ENCODE measurements at places on chromosomes 1 and 21.

DNA sequence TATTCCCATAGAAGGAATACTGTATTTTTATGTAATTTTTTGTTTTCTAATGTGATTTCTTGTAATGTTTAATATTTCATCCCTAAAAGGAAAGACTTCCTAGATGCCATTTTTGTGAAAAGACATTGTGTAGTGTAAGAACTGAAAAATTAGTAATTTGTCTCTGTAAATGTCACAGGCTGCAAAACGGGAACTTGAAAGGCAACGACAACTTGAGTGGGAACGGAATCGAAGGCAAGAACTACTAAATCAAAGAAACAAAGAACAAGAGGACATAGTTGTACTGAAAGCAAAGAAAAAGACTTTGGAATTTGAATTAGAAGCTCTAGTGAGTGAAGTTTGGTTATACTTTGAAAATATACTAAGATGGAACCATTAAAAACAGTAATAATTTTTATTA lies 132.2 kb downstream of the ITSN1 start:
- H3K36me3 ChIP-seq = peaks cover 55% of the 10 kb centered on the region
- no peak overlapping the region for H3K4me3 ChIP-seq
- H3K27ac ChIP-seq = no peak overlapping the region
- H3K27me3 ChIP-seq = no peaks in the 10 kb centered on the region
- DNase-seq = no peak

GRCh38 chr1:76055987-76056386 lies 18.6 kb upstream of the ST6GALNAC3 start:
- H3K36me3 ChIP-seq = no peaks in the 10 kb centered on the region
- H3K27me3 ChIP-seq = no peaks in the 10 kb centered on the region
- no peaks in the 10 kb centered on the region for H3K4me1 ChIP-seq
- no peak for DNase-seq
- H3K27ac ChIP-seq = no peak overlapping the region

DNA sequence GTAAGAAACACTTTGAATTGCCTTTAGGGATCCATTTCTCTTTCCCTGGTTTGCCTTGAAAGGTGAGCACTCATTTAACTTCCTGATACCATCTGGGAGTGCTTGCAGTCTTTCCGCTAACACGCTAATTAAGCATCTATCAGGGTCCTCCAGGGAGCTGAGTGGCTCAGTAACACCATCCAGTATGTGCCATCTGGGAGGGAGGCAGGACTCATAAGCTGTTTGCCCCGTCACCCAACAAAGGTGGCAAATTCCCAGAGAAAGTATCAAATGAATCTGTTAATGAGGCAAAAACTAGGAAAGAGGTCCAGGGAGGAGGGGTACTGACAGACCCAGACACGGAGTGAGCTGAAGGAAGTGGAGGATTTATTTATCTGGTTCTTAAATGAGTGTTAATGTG lies 430.9 kb downstream of the HLX start:
- peaks cover 4% of the 10 kb centered on the region for H3K27me3 ChIP-seq
- H3K36me3 ChIP-seq = no peaks in the 10 kb centered on the region
- H3K4me3 ChIP-seq = no peak overlapping the region
- no peak for DNase-seq
- H3K4me1 ChIP-seq = no peaks in the 10 kb centered on the region

DNA sequence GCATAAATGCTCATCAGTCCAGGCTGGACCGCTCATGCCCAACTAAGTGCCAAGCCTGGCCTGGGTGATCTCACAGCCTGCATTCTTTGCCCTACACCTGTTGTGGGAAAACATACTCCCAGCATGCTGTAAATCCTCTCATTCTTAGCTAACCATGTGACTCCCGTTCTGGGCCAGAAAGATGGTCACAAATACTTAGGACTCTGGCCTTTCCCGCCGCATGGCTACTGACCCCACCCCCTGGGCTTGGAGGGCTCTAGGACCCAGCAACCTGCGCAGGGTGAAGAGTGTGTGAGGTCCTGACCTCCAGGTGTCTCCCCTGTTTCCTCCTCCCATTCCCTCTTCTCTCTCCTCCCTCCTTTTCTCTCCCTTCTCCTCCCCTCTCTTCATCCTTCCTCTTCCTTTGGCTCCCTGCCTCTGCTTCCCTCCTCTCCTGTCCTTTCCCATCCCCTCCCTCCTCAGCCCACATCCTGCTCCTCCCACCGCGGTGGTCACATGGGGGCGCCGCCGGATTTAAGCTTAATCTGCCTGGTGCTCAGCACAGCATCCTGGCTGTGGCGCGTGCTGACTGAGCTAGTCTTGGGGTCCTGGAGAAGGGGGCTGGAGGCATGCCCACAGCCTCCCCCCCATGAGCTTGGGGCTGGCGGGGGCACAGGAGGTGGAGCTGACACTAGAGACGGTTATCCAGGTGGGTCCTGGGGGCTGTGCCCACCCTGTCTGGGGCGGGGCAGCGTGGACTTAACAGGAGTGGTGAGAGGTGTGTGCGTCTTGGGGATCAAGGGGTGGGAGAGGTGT lies at the start of gene CROCC:
CROCC (plus strand) TSS at position 541 of the 795 bp plus-strand sequence; CDS start at position 629, 88 bp downstream.
- peaks cover 14% of the 10 kb centered on the region for H3K36me3 ChIP-seq
- peaks cover 23% of the 10 kb centered on the region for H3K4me1 ChIP-seq
- H3K27ac ChIP-seq = no peak within 1 kb of the TSS
- peaks cover 18% of the 10 kb centered on the region for H3K27me3 ChIP-seq
- peak; percentile 91 for DNase-seq

DNA sequence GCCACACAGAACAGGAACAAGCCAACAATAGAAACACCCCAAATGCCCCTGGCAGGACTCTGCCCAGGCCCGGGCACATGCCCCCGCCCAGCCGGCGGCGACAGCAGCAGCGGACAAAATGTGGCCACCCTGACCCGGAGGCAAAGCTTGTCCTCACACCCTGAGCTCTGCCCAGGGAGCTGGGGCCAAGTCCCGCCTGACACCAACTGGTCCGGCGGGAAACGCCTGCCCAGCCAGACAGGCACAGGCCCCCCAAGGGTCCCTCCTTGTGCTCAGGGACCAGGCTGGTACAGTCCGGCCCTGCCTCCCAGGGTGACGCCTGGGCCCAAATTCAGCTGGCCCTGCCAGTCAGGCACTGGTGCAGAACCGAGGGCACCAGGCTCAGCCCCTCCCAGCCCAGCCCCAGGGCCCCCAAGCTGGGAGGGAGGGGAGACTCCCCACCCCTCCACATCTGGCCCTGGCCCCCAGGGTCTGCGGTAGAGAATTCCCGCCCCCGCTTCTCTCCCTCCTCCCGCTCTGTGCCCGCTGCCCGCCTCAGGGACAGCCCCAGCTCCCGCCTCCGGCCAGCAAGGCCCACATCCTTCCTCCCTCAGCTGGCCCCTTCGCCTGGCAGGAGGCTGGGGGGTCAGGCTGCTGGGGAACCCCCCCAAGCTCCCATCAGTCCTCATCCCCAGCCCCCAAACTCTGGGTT lies 2.0 kb downstream of the AHDC1 start:
- H3K4me3 ChIP-seq = peak overlapping the region; percentile 84
- H3K36me3 ChIP-seq = no peaks in the 10 kb centered on the region
- peak; percentile 74 for DNase-seq

GRCh38 chr1:210700511-210700910 lies 371.8 kb downstream of the HHAT start:
- DNase-seq = no peak
- H3K27ac ChIP-seq = no peak overlapping the region
- H3K36me3 ChIP-seq = no peaks in the 10 kb centered on the region
- peaks cover 7% of the 10 kb centered on the region for H3K4me1 ChIP-seq

DNA sequence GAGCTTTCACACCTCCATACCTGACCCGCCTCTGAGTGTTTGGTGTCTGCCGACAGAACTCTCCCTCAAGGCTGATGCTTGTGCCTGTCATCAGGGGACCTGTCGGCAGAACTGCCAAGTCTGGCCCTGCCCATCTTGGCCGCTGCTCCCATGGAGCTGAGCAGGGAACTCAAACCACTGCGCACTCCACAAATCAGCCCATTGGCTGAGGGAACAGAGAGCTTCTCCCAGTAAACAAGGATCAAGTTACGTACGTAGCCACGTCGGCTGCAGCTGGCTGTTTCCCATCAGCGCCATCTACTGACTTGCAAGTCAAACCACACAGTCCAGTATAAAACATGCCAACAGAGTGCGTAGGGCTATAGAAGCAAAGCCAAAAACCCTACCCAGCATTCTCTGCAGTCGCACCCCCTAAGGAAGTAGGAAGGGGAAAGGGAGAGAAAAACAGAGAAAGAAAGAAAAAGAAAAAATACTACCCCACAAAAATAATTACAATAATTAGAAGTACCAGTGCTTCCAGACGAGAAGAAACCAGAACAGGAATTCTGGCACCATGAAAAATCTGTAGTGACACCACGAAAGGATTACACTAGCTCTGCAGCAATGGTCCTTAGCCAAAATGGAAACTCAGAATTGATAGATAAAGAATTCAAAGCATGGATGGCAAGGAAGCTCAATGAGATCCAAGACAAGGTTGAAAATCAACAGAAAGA lies 13.1 kb downstream of the KRTAP13-1 start:
- no peaks in the 10 kb centered on the region for H3K4me1 ChIP-seq
- H3K27ac ChIP-seq = no peak overlapping the region
- peak; percentile 66 for DNase-seq
- no peaks in the 10 kb centered on the region for H3K27me3 ChIP-seq

- peak overlapping the region; percentile 17 for H3K4me3 ChIP-seq
- DNase-seq = no peak
- H3K27ac ChIP-seq = peak overlapping the region; percentile 47
- H3K27me3 ChIP-seq = no peaks in the 10 kb centered on the region
- peaks cover 81% of the 10 kb centered on the region for H3K36me3 ChIP-seq
These were observed 1.8 kb downstream of the CCDC17 start for GRCh38 chr1:45621895-45622523.

- peaks cover 13% of the 10 kb centered on the region for H3K36me3 ChIP-seq
- no peaks in the 10 kb centered on the region for H3K27me3 ChIP-seq
- H3K27ac ChIP-seq = peak overlapping the region; percentile 91
- peak overlapping the region; percentile 56 for H3K4me3 ChIP-seq
These were observed 404 bp upstream of the CPLANE2 start for GRCh38 chr1:16237343-16237830.

GRCh38 chr21:36188081-36188681 lies 31.6 kb downstream of the DOP1B start:
- H3K4me1 ChIP-seq = peaks cover 42% of the 10 kb centered on the region
- H3K27ac ChIP-seq = peak overlapping the region; percentile 74
- no peak overlapping the region for H3K4me3 ChIP-seq
- H3K27me3 ChIP-seq = no peaks in the 10 kb centered on the region

DNA sequence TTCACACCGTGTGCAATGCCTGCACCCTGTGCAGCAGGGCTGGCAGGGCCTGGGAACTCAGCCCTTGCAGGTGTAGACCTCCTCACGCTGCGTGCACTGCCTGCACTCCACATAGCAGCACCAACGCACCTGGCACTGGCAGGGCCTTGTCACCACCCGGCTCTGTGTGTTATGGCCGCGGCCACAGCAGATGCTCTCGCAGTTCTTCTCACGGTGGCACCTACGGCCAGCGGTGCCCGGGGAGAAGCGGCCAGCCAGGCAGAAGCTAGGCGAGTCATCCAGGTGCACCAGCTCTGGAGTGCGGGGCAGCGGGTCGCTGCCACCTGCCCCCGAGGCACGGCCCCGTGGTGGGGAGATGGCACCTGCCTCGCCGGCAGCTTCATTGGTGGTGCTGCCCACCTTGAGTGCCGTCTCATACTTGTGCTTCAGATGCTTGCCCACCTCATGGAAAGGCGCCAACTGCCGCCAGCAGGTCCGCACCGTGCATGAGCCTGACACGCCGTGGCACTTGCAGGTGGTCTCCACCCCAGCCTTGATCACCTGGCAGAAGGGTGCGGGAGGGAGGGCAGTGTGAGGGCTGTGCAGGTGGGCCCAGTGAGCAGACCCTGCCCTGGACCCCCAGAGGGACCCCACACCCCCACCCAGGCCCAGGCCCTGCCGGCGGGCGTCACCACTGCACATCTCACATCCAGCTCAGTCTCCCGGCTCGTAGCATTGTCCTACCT lies 26.1 kb downstream of the WNT9A start:
- H3K36me3 ChIP-seq = peaks cover 10% of the 10 kb centered on the region
- no peak overlapping the region for H3K4me3 ChIP-seq

DNA sequence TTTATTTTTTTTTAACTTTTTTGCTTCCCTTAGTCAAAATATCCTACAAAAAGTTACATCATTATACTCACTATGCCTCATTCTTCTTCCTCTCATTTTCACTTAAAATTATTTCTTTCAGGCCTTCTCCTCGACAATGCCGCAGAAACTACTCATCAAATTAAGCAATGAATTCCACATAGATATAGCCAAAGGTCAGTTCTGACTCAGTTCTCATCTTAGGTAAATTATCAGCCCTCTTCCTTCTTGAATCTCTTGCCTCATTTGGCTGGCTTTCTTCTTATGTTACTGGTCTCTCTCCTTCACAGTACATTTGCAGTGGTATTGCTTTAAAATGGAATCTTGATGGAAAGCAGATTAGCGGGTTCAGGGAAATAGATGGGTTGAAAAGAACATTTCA lies 260.7 kb upstream of the BRINP3 start:
- DNase-seq = no peak
- no peaks in the 10 kb centered on the region for H3K27me3 ChIP-seq
- H3K4me1 ChIP-seq = no peaks in the 10 kb centered on the region
- H3K27ac ChIP-seq = no peak overlapping the region

GRCh38 chr1:162397039-162397448 lies 14.9 kb downstream of the SH2D1B start:
- no peak overlapping the region for H3K4me3 ChIP-seq
- no peak for DNase-seq
- H3K4me1 ChIP-seq = peaks cover under 1% of the 10 kb centered on the region
- H3K27ac ChIP-seq = no peak overlapping the region
- peaks cover 37% of the 10 kb centered on the region for H3K27me3 ChIP-seq

- H3K27ac ChIP-seq = peak overlapping the region; percentile 16
- no peak overlapping the region for H3K4me3 ChIP-seq
- H3K4me1 ChIP-seq = peaks cover 8% of the 10 kb centered on the region
- no peaks in the 10 kb centered on the region for H3K36me3 ChIP-seq
- no peak for DNase-seq
- H3K27me3 ChIP-seq = no peaks in the 10 kb centered on the region
These were observed 248.9 kb upstream of the HOOK1 start for GRCh38 chr1:59565611-59566410.

- no peak overlapping the region for H3K27ac ChIP-seq
- H3K36me3 ChIP-seq = no peaks in the 10 kb centered on the region
- H3K4me1 ChIP-seq = no peaks in the 10 kb centered on the region
- no peak overlapping the region for H3K4me3 ChIP-seq
These were observed 37.1 kb upstream of the COL11A1 start for GRCh38 chr1:103145449-103145848.

GRCh38 chr1:52054496-52055065 lies 410 bp downstream of the TXNDC12 start:
- H3K4me1 ChIP-seq = peaks cover 50% of the 10 kb centered on the region
- H3K4me3 ChIP-seq = peak overlapping the region; percentile 93
- peak overlapping the region; percentile 98 for H3K27ac ChIP-seq
- DNase-seq = peak; percentile 13
- H3K36me3 ChIP-seq = no peaks in the 10 kb centered on the region

DNA sequence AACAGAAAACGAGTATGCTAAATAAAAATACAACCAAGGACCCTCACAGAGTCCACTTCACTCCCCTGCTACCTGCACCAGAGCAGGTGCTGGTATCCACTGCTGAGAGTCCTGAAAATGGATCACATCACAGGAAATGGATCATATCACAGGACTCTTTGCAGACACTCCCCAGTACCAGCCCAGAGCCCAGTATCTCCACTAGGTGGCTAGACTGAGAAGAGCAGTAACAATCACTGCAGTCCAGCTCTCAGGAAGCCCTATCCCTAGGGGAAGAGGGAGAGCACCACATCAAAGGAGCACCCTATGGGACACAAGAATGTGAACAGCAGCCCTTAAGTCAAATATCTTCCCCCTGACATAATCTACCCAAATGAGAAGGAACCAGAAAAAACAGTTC lies 28.0 kb downstream of the AGBL4 start:
- H3K27me3 ChIP-seq = no peaks in the 10 kb centered on the region
- H3K36me3 ChIP-seq = no peaks in the 10 kb centered on the region
- no peaks in the 10 kb centered on the region for H3K4me1 ChIP-seq
- DNase-seq = no peak
- H3K27ac ChIP-seq = no peak overlapping the region

GRCh38 chr1:241711326-241711725 lies 59.2 kb downstream of the WDR64 start:
- no peaks in the 10 kb centered on the region for H3K36me3 ChIP-seq
- H3K27me3 ChIP-seq = no peaks in the 10 kb centered on the region
- no peaks in the 10 kb centered on the region for H3K4me1 ChIP-seq
- no peak overlapping the region for H3K27ac ChIP-seq
- no peak overlapping the region for H3K4me3 ChIP-seq
